ENCODE measurements at places on chromosomes 5 and 9. TPM values are rescaled to one million over a fixed set of nuclear protein-coding genes. Genes with fewer than 3 reads are reported as not detected.

Gene TRPM3
- polyA plus RNA-seq: not detected

DNA sequence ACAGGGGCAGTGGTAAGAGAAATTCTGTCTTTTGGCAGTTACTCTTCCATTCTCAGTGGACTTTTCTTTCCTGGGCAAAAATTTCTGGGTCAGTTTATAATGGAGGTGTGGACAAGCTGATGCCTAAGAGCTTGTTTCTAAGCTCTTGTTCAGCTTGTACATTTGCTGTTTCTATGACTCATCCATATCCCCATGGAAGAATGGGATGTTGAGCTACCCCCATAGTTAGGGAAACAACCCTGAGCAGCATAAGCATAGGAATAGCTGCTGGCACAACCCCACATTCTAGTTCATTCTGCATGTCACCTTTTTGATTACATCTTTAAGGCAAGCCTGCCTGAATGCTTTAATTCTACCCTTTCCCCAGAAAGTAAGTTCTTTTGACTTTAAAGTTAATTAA is 173.3 kb downstream of the PSAT1 start:
- peaks cover 5% of the 10 kb centered on the region for H3K27me3 ChIP-seq
- no peaks in the 10 kb centered on the region for H3K4me1 ChIP-seq
- no peak overlapping the region for H3K27ac ChIP-seq

DNA sequence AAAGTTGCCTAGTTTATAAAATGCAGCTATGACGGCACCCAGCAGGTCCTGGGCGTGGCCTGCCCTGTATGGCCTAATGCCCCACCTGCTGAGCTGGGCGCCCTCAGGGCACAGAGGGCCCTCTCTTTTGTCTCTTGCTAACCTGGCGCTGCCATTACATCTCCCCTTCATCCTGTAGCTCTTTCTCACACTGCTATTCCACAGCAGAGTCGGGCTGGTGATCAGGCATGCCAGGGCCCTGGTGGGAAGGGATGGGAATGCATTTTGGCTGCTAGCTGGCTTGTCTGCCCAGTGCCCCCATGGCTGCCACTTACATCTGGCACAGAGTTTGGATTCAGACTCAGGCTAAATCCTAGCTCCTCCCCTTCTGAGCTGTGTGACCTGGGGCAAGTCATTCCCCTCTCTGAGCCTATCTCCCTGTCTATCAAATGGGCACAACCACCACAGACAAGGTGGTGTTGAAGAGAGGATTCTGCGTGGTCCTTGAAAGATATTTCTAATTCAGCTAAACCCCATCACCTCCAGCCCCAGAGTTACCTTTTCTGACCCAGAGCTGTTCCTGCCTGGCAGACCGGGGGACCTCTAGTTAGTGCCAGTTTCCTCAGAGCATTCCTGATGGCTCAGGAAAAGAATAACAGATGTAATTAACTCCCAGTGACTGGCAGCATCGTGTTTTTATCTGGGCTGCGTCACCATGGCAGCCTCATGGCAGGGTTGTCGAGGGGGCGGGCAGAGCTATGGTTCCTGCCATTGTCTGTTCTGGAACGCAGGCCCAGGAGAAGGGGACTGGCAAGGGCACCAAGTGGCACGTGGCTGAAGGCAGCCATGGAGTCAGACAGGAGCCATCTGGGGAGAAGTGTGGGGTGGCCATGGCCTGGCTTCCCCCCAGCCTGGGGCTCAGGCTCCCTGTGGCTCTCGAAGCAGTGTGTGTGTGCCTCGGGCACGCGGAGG is 6.3 kb downstream of the PRR7 start:
- H3K36me3 ChIP-seq: no peaks in the 10 kb centered on the region
- H3K27ac ChIP-seq: no peak overlapping the region
- H3K27me3 ChIP-seq: no peaks in the 10 kb centered on the region
- H3K4me1 ChIP-seq: peaks cover 43% of the 10 kb centered on the region
- DNase-seq: no peak

- H3K4me3 ChIP-seq: no peak overlapping the region
- no peaks in the 10 kb centered on the region for H3K36me3 ChIP-seq
- peaks cover 13% of the 10 kb centered on the region for H3K4me1 ChIP-seq
- H3K27ac ChIP-seq: no peak overlapping the region
- no peak for DNase-seq
- H3K27me3 ChIP-seq: no peaks in the 10 kb centered on the region
Measured at GRCh38 chr9:77901771-77902170, 129.8 kb downstream of the GNAQ start.

DNA sequence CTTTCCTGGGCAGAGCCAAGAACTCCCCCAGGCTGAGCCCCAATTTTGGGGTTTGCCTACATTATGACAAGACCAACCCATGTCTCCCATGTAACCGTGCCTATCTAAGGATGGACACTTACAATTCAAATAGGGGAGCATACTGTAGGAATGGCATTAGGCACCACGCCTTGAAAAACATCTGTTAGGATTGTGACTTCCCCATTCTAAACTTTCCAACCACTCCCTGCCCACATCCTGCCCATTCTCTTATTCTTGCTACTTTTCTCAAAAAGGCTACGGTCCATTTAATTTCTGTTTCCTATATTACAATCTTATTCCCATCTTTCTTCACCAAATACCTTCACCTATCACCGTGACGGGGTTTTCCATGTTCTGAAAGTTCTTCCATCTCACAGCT is 99.2 kb downstream of the LPAR1 start:
- H3K4me1 ChIP-seq: no peaks in the 10 kb centered on the region
- no peaks in the 10 kb centered on the region for H3K36me3 ChIP-seq
- H3K4me3 ChIP-seq: no peak overlapping the region
- DNase-seq: no peak

All from CD4-positive, CD25-positive, alpha-beta regulatory T cell (primary cell).